ENCODE measurements at places on chromosomes 12 and 14.

DNA sequence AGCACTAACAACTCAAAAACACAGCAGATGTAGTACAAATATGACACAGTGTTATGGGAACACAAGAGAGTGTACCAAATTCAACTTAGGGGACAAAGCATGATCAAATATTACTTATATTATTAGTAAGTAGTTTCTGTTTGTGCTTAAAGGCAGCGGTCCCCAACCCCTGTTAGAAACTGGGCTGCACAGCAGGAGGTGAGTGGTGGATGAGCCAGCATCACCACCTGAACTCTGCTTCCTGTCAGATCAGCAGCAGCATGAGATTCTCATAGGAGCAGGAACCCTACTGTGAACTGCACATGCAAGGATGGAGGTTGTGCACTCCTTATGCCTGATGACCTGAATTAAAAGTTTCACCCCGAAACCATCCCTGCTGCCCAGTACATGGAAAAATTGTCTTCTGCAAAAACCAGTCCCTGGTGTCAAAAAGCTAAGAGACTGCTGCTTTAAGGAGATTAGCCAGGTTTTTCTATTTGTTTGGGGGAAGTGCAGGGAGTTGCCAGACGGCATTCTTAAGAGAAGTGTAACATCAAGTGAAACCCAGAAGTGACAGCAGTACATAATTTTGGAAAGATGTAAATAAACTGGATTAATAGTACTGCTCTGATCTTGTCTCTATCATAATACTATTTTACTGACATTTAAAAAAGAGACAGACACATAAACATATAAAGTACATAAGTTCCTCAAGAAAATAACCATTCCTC, 26.7 kb downstream of the GTF2A1 start:
- DNase-seq = no peak
- H3K4me3 ChIP-seq = no peak overlapping the region
- no peaks in the 10 kb centered on the region for H3K36me3 ChIP-seq
- H3K4me1 ChIP-seq = no peaks in the 10 kb centered on the region

GRCh38 chr12:121592320-121592719, 11.5 kb upstream of the KDM2B start:
- H3K4me1 ChIP-seq = no peaks in the 10 kb centered on the region
- no peaks in the 10 kb centered on the region for H3K27me3 ChIP-seq
- no peak overlapping the region for H3K27ac ChIP-seq
- no peak for DNase-seq

- H3K4me3 ChIP-seq = no peak within 1 kb of the TSS
- H3K27ac ChIP-seq = no peak within 1 kb of the TSS
- no peaks in the 10 kb centered on the region for H3K4me1 ChIP-seq
- no peaks in the 10 kb centered on the region for H3K36me3 ChIP-seq
- DNase-seq = no peak
These were observed at the start of gene PDE6H for GRCh38 chr12:14972816-14973215. TSS of gene PDE6H (plus strand) at chr12:14973042. CDS start at chr12:14978013, 4,971 bp downstream.

GRCh38 chr12:96177013-96177412, 17.2 kb upstream of the ELK3 start:
- no peak overlapping the region for H3K27ac ChIP-seq
- no peaks in the 10 kb centered on the region for H3K36me3 ChIP-seq
- H3K4me1 ChIP-seq = no peaks in the 10 kb centered on the region

GRCh38 chr14:59823179-59823578, 47.4 kb downstream of the RTN1 start:
- no peak overlapping the region for H3K4me3 ChIP-seq
- H3K4me1 ChIP-seq = no peaks in the 10 kb centered on the region
- H3K27me3 ChIP-seq = no peaks in the 10 kb centered on the region
- H3K27ac ChIP-seq = no peak overlapping the region
- no peaks in the 10 kb centered on the region for H3K36me3 ChIP-seq

DNA sequence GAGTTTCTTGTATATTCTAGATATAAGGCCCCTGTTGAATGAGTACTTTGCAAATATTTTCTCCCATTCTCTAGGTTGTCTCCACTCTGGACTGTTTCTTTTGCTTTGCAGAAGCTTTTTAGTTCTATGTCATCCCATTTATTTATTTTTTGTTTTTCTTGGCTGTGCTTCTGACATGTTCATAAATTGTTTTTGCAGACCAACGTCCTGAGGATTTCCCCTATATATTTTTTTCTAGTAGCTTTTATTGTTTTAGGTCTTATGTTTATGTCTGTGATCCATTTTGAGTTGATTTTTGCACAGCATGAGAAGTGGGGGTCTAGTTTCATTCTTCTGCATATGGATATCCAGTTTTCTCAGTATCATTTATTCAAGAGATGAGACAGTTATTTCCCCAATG, 70.4 kb upstream of the BTG1 start:
- H3K27me3 ChIP-seq = no peaks in the 10 kb centered on the region
- no peaks in the 10 kb centered on the region for H3K36me3 ChIP-seq
- no peak overlapping the region for H3K4me3 ChIP-seq
- DNase-seq = no peak
- no peak overlapping the region for H3K27ac ChIP-seq

GRCh38 chr12:123032736-123033391, 52.4 kb downstream of the ARL6IP4 start:
- DNase-seq = no peak
- H3K27ac ChIP-seq = no peak overlapping the region
- no peak overlapping the region for H3K4me3 ChIP-seq
- H3K27me3 ChIP-seq = no peaks in the 10 kb centered on the region

DNA sequence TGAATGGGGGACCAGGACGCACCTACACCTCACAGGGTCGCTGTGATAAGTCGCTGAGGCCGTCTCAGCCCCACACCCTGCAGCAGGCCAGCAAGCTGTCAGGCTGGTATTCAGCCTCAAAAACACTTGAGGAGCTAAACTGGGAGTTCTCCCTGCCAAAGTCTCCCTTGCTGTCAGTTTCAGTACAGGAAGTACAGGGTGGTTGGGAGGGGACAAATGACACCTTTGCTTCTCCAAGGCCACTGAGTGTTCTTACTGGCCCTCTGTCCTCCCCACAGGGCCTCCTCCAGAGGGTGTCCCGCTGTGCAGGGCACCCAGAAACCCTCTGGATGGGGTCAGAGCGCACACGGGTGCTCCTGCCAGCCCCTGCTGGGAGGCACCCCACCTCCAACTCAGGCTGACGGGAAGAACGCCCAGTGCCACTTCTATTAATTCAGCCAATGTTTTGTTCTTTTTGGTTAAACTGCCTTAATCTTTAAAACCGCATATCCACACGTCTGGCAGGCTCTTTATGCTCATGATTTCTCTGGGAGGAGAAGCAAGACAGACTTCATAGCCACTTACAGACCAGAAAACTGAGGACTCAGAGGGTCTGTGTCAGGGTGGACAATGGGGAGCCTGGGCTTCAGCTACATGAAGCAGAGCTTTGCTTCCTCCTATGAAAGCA, 75.9 kb downstream of the ITPK1 start:
- H3K36me3 ChIP-seq = no peaks in the 10 kb centered on the region
- no peak overlapping the region for H3K4me3 ChIP-seq
- peak overlapping the region; percentile 6 for H3K27ac ChIP-seq
- peaks cover 20% of the 10 kb centered on the region for H3K4me1 ChIP-seq

DNA sequence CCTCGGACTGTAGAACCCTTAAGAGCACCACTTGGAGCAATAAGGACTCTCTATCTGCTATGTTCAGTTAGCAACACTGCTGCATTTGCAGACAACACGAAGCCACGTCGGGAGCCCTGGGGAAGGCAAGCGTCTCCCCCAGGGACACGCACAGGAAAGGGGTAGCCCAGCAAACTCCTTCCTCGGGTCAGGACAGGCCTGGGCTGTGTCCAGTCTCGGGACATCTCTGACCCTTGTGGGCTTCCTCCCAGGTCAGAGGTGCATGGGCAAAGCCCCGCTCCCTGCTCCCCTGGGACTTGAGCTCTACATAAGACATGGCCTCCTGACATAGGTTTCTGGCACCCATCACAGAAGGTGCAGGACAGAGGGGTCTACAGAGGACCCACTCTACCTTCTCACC, 119.5 kb downstream of the PIWIL1 start:
- H3K4me3 ChIP-seq = no peak overlapping the region
- no peak overlapping the region for H3K27ac ChIP-seq
- no peaks in the 10 kb centered on the region for H3K36me3 ChIP-seq
- H3K27me3 ChIP-seq = no peaks in the 10 kb centered on the region
- DNase-seq = no peak

GRCh38 chr12:49961993-49962764, 507 bp downstream of the AQP5 start:
- H3K27me3 ChIP-seq = peaks cover 4% of the 10 kb centered on the region
- no peak overlapping the region for H3K27ac ChIP-seq
- no peaks in the 10 kb centered on the region for H3K36me3 ChIP-seq
- H3K4me3 ChIP-seq = no peak overlapping the region

DNA sequence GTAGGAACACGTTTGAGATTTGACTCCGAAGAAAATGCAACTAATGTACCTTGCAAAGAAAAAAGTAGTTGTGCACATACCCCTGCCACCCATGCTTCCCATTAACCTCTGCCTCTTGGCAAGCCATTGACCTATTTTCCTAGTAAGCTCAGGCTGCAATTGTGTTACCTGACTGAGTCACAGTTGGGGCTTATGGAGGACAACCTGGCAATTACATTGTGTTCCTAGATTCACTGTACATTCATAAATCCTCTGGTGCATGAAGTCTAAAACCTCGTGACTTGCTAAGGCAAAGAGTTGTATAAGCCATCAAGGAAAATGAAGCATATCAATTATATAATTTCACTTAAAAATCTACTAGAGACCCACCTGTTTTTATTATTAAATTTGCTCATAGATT, 62.0 kb upstream of the DUSP6 start:
- no peak overlapping the region for H3K27ac ChIP-seq
- H3K27me3 ChIP-seq = no peaks in the 10 kb centered on the region
- H3K4me1 ChIP-seq = no peaks in the 10 kb centered on the region
- H3K36me3 ChIP-seq = no peaks in the 10 kb centered on the region
- DNase-seq = no peak
- H3K4me3 ChIP-seq = no peak overlapping the region

DNA sequence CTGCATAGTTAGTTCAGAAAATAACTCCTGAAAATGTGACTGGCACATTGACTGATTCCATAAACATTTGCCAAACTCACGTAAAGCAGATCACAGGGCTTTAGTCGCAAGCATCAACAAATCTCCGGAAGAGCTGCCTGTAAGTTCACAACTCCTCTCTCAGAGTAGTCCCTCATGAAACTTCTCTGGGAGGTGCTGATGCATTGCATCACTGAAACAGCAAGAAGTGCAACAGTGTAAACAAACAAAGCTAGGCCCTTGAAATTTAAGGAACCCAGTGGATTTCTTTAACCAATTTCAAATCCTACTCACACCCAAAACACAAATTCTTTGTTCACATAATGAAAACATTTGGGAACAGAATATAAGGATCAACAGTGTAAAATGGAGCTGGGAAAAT, 1691.7 kb upstream of the FLRT2 start:
- DNase-seq = no peak
- no peaks in the 10 kb centered on the region for H3K36me3 ChIP-seq
- H3K27ac ChIP-seq = no peak overlapping the region
- no peaks in the 10 kb centered on the region for H3K27me3 ChIP-seq
- H3K4me1 ChIP-seq = no peaks in the 10 kb centered on the region

DNA sequence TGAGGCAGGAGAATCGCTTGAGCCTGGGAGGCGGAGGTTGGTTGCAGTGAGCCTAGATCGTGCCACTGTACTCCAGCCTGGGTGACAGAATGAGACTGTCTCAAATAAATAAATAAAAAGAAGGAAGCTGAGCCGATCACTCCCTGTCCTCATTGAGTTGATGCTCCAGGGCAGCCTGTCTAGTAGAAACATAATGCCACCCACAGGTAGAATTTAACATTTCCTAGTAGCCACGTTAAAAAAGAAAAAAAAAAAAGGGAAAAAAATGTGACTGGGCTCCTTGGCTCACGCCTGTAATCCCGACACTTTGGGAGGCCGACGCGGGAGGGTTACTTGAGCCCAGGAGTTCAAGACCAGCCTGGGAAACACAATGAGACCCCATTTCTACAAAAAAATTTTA, 135.7 kb downstream of the SCARB1 start:
- no peaks in the 10 kb centered on the region for H3K36me3 ChIP-seq
- no peak overlapping the region for H3K27ac ChIP-seq
- no peak overlapping the region for H3K4me3 ChIP-seq
- no peaks in the 10 kb centered on the region for H3K27me3 ChIP-seq
- DNase-seq = no peak
- peaks cover 5% of the 10 kb centered on the region for H3K4me1 ChIP-seq

- no peak overlapping the region for H3K27ac ChIP-seq
- peaks cover 8% of the 10 kb centered on the region for H3K4me1 ChIP-seq
- no peaks in the 10 kb centered on the region for H3K27me3 ChIP-seq
- no peak overlapping the region for H3K4me3 ChIP-seq
These were observed 26.5 kb downstream of the PPP1R13B start for GRCh38 chr14:103820908-103821307.

DNA sequence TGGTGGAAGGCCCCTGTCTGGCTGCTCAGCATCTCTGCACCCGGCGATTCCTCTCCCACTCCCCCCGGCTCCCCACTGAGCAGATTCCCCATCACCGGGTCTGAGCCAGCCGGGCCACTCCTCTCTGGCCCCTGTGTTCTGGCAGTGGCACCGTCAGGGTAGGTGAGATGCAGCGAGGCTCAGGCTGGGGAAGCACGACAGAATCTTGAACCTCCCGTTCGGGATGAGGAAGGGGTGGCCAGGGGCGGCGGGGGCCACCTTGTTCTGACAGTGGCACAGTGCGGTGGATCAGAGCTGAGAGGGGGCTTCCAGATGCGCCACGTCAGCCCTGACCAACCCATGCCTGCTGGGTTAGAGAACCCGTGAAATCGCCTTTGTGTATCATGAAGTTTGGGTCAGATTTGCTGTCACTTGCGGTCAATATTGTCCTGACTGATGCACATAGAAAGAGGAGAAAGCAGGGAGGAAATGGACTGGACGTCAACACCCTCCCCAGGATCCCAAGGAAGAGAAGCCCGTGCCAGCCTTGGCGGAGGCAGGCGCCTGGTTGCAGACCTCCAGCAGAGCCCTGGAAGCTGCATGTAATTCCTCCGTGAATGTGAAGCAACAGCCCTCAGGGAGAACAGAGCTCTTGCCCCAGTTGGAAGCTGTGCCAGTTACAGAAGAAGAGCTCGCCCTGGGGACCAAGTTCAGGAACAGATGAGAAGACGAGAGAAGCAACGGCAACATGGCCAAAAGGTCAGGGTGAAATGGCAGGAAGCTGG, 137.1 kb upstream of the SFSWAP start:
- no peaks in the 10 kb centered on the region for H3K27me3 ChIP-seq
- H3K36me3 ChIP-seq = no peaks in the 10 kb centered on the region

GRCh38 chr12:3976351-3976938, 103.2 kb upstream of the PARP11 start:
- no peaks in the 10 kb centered on the region for H3K4me1 ChIP-seq
- H3K27me3 ChIP-seq = no peaks in the 10 kb centered on the region
- H3K27ac ChIP-seq = no peak overlapping the region
- no peak overlapping the region for H3K4me3 ChIP-seq
- no peak for DNase-seq

- no peaks in the 10 kb centered on the region for H3K36me3 ChIP-seq
- no peak overlapping the region for H3K4me3 ChIP-seq
- no peaks in the 10 kb centered on the region for H3K27me3 ChIP-seq
- DNase-seq = no peak
- no peak overlapping the region for H3K27ac ChIP-seq
- no peaks in the 10 kb centered on the region for H3K4me1 ChIP-seq
These were observed 99.6 kb downstream of the SLC25A47 start for GRCh38 chr14:100422556-100423316.

GRCh38 chr12:103833095-103833775, 7.8 kb downstream of the NT5DC3 start:
- no peak overlapping the region for H3K4me3 ChIP-seq
- no peaks in the 10 kb centered on the region for H3K4me1 ChIP-seq
- no peak overlapping the region for H3K27ac ChIP-seq
- no peak for DNase-seq
- no peaks in the 10 kb centered on the region for H3K27me3 ChIP-seq

- no peak overlapping the region for H3K4me3 ChIP-seq
- H3K27me3 ChIP-seq = no peaks in the 10 kb centered on the region
- peaks cover 2% of the 10 kb centered on the region for H3K4me1 ChIP-seq
- H3K36me3 ChIP-seq = no peaks in the 10 kb centered on the region
- DNase-seq = no peak
These were observed 19.3 kb upstream of the MMP17 start for GRCh38 chr12:131808744-131809371.

All from ovary (tissue), 10 donors.